ENCODE measurements at places on chromosomes 2 and 18.
A peak's percentile ranks its signal among the peaks of the same experiment; 100 is the strongest.

DNA sequence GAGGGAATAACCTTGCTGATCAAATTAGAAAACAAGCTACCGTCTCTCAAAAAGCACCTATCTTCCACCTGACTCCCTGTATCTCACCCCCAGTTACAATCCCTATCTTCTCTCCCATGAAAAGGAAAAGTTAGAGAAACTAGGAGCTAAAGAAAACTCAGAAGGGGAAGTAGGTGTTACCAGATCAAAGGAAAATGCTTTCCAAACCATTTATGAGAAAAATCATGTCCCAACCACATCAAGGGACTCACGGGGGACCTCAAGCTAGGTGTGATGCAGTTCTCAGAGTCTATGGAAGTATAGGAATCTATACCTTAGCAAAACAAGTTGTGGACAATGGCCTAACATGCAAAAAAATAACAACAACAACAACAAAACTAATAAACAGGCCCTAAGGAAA lies 135.5 kb upstream of the RMP24 start:
- DNase-seq, result peak; percentile 5

DNA sequence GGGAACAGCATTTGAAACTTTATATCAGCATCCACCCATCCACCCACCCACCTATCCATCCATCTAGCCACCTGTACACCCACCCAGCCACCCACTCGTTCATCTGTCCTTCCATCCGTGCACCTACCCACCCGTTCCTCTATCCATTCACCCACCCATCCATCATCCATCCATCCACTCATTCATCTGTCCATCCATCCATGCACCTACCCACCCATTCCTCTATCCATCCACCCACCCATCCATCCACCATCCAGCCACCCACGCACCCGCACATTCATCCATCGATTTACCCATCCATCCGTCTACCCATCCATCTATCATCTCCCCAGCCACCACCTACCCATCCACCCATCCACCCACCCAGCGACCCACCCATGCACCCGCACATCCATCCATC lies 24.8 kb downstream of the LDLRAD4 start:
- DNase-seq, result no peak

DNA sequence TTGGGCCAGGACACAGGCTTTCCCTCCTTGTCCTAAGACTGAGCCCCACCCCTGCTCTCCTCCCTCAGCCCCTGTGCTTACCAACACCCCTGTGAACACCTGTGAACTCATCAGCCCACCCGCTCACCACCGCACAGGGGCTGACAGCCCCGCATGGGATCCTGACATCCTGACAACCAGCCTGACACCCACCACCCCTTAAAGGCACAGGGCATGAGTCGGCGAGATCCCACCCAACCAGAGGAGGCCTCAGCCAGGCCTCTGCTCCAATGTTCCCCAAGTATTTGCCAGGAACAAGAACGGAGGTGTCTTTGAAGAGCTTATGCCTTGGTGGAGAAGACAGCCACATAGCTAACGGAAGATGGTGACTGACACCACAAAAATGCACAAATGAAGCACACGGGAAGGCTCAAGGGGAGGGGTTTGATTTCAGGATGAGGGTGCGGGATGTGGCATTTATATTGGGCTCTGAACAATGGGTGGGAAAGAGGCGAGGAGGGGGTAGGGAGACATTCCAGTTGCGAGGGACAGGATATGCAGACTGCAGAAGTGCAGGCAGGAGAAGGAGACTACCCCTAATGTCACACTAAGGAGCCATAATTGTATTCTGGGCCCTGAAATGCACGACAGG lies 11.0 kb downstream of the RAB11FIP5 start:
- DNase-seq, result no peak

- DNase-seq, result no peak
These were observed 44.1 kb upstream of the EPAS1 start for GRCh38 chr2:46252891-46253659.

DNA sequence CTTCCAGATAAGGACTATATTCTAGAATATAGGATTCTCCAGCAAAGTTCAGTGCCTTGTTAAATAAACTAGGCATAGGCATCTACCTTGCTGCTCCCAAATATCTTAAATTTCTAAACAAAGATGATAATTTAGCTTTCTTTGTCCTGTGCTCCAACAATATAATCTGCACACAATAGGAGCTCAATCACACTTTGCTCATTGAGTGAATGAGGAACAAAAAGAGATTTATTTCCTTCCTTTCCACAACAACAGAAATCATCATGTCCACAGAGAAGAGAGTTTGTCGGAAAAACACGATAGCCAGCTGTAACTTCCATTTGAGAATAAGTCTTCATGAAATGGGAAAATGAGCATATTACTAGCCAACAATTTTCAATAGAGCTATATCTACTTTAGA lies 256.7 kb downstream of the TCF4 start:
- no peak for DNase-seq

DNA sequence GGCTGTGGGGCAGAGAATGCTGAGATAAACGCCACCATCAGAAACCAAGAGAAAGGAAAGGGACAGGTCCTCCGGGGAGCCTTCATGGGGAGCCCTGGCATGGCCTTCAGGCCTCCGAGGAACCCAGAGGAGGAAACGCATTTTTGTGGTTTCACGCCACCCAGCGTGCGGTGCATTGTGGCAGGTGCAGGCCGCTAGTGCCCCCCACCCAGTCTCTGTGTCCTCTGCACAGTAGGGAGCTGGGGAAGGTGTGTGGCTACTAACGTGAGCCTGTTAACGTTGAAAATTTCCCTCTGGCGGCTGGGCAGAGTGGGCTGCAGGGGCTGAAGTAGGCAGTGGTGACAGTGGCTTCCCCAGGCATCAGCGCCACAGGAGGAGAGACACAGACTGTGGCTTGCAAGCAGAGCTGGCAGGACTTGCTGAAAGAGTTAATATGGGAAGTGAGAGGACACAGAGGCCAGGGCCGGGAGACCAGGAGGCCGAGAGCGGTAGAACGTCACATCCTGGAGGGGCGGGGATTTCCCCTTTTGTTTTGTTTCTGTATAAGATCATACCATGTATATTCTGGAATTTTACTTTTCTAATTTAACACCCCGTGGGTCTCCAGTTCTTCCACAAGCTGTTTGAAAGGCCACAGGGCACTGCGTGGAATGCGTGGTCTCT lies 166.9 kb downstream of the GBX2 start:
- no peak for DNase-seq

DNA sequence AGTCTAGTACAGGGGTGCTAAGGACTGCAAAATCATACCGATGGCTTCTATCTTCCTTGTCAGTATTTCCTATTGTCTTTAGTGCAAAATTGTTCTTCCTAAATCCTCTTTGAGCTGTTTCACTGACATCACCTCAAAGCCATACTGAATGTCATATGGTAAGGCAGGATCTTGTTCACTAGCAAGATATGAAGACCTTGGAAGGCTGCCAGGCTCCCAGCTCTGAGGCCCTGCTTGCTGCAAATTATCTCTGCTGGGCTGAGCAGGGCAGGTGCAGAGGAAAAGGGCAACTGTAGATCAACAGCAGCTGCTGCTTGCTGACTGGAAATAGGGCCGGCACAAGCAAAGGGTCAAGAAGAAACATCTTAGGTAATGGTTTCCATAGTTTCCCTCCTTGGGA lies 58.2 kb downstream of the PMAIP1 start:
- peak; percentile 90 for DNase-seq

DNA sequence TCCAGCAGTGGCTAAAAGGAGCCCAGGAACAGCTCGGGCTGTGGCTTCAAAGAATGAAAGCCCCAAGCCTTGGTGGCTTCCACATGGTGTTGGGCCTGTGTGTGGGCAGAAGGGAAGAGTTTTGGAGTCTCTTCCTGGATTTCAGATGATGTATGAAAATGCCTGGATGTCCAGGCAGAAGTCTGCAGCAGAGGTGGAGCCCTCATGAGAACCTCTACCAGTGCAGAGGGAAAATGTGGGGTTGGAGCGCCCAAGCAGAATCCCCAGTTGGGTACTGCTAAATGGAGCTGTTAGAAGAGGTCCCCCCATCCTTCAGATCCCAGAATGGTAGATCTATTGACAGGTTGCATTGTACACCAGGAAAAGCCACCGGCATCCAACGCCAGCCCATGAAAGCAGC lies 412.1 kb downstream of the TDRD15 start:
- no peak for DNase-seq
